A673 (cell line): ENCODE measurements at places on chromosomes 13 and 19. TPM values are rescaled to one million over a fixed set of nuclear protein-coding genes. Genes with fewer than 3 reads are reported as not detected.

ZNF345 gene
- 2.8 and 4.1 TPM in 2 replicates for total RNA-seq

GRCh38 chr13:100160450-100160849, 71.6 kb downstream of the PCCA start:
- no peaks in the 10 kb centered on the region for H3K4me1 ChIP-seq
- no peak overlapping the region for H3K27ac ChIP-seq
- no peak overlapping the region for H3K4me3 ChIP-seq
- H3K36me3 ChIP-seq: no peaks in the 10 kb centered on the region

- no peaks in the 10 kb centered on the region for H3K36me3 ChIP-seq
- no peak for DNase-seq
- H3K27ac ChIP-seq: no peak overlapping the region
- no peaks in the 10 kb centered on the region for H3K4me1 ChIP-seq
- H3K4me3 ChIP-seq: no peak overlapping the region
Observed at GRCh38 chr19:33339016-33339984, 34.2 kb upstream of the CEBPG start.

CD33 gene
- total RNA-seq: not detected in 2 replicates

GRCh38 chr19:41935760-41936415, 7.6 kb upstream of the ERFL start:
- H3K27me3 ChIP-seq: no peaks in the 10 kb centered on the region
- H3K4me3 ChIP-seq: no peak overlapping the region
- peak overlapping the region; percentile 34 for H3K27ac ChIP-seq
- H3K36me3 ChIP-seq: no peaks in the 10 kb centered on the region

ADGRE2 gene
- 0.19 and 1.5 TPM in 2 replicates for total RNA-seq

GRCh38 chr19:12965017-12965811, 4.2 kb upstream of the DAND5 start:
- peaks cover 3% of the 10 kb centered on the region for H3K4me1 ChIP-seq
- peak; percentile 85 for DNase-seq
- H3K27ac ChIP-seq: peak overlapping the region; percentile 46
- H3K36me3 ChIP-seq: no peaks in the 10 kb centered on the region
